ENCODE measurements at places on chromosomes 12 and 14.

GRCh38 chr14:51118993-51119392 is 24.1 kb upstream of the TRIM9 start:
- DNase-seq, result no peak

DNA sequence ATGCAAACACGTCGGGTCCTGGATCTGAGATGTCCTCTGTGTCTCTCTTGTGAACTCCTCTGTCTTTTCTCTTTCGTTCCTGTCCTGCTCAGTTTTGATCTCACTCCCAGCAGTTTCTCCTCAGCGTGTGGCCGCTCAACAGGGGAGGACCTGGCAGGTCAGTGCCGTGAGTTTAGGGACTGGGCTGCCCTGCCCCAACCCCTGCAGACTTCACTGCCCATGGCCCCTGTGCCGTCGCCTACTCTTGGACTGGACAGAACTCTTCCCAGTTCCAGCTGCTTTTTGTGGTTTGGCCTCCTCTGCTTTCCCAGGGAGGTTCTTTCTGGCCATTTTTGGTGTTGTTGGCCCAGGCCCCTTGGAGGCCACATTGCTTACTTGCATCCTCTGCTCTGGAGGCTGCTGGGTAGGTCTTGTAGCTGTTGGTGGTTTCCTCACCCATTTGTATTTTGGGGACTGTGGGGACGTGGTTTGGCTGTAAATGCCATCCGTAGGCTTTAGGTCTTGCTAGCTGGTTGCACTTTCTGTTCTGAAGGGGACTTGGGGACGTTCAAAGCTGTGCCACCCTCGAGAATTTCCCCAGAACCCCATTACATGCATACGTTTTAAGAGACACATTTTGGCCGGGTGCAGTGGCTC is 20.0 kb upstream of the DNAH10 start:
- no peak for DNase-seq

- no peak for DNase-seq
These were observed 8.7 kb downstream of the C14orf180 start for GRCh38 chr14:104588066-104588857.

GRCh38 chr14:34470319-34470718 is 8.3 kb upstream of the SPTSSA start:
- no peak for DNase-seq

DNA sequence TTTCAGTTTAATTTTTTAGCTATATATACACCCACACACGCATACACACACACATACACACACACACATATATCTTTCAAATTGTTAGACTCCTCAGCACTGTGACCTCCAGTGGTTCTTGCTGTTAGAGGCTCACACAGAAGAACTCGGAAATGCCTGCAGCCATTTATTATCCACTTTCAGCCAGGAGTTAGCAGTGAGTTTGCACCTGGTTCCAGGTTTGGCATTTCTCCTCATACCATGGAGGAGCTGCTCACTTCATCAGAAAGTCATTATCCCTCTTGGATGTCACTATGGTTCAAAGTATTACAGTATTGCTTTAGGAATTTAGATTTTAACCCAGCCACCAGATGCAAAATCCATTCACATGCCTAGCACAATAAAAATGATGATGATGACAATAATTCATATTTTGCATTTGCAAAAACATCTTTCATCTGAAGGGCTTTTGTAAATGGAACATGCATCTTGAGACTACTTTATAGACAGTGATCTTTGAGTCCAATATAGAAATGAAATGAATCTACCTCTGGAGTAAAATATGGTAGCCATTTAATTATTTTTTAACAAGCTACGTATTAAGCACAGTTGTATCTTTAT is 42.3 kb downstream of the NPAS3 start:
- no peak for DNase-seq

All from HT1080 (cell line).